Esophagus mucosa (tissue), 1 donor: ENCODE measurements at places on chromosomes 3 and 15.

DNA sequence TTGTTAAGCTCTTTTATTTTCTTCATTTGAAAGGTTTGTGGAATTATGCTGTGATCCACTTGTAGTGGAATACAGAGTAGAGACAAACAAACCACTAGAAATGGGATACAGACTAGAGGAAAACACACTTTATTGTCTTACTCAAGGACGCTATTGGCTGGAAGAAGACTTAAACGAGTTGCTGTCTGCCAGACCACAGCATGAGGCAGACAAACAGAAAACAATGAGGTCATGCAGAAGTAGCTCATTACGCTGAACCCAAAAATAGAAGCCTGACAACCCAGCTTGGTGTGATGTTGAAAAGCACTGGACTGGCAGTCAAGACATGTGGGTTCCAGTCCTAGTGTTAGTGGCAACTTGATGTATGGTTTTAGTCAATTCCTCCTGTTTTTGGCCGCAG is 62.4 kb upstream of the P3H2 start:
- ATAC-seq = peak; percentile 59

DNA sequence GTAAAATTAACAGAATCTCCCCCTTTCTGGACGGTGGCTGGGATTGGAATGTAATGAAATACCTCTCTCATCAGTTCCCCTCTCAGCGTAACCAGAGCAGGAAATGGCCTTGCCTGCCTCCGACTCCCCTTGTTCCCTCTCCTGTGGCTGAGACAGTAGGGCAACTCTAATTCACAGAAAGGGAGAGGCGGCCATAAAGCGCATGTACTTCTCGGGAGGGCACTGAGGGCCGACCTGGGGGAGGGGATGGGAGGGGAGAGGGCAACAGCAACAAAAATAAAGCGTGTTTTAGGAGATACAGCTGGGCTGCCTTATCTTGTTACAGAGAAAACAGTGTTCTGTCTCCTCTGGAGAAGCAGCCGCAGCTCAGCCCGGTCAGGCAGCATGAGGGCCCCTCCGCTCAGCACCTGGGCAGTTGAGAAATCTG is 783.3 kb upstream of the ARRDC4 start:
- ATAC-seq = no peak

GRCh38 chr15:74511583-74511982 is 29.4 kb upstream of the ARID3B start:
- ATAC-seq = no peak

DNA sequence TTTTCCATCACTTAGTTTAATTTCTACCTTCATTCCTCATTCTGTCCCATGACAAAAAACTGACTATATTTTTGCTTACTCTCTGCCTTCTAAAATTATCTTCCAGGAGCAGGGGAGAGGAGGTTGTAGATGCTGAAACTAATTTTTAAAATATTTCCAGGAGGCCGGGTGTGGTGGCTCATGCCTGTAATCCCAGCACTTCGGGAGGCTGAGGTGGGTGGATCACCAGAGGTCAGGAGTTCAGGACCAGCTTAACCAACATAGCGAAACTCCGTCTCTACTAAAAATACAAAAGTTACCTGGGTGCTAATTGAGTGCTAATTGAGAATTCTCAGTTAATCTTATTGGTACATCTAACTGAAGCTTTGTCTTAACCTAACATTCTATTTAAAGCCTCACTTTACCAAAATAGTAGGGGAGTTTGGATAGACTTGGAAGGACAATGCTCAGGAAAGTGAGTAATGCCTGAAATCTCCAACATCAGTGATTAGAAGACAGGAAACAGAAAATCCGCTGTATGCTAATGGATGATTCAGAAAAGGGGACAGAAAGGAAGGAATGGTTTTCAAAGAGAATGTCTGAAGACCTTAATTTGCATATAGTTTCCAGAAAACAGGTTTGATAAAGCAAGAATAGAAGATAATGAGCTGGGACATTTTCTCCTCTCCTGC is 336.1 kb downstream of the GBE1 start:
- ATAC-seq = no peak

DNA sequence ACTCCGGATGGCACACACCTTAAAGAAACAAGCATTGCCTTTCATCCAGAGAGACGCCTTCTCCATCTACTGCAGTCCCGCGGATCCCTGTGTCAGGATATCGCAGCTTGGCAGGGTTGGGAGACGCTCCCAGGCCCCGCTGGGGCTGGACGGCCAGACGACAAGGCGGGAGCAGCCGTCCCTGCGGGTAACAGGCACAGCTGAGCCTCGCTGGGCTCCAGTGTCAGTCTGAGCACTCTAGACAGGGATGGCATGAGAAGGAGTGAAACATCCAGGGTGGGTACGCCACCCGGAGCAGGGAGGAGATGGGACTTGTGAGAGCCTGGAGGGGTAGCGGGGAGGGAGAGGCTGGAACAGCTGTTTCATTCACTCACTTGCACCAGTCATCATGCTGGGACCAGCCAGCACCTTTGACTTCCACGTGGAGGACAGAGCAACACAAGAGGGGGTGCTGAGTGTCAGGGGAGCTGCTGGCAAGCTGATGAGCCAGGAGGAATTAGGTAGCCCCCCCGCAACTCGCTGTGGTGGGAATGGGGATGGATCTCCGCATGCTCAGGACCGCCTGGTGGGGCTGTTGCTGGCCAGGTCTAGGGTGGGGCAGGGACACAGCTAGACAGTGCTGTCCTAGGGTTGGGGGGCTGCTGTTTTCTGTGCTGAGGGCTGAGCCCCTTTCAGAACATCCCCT is 31.6 kb upstream of the SNRPA1 start:
- ATAC-seq = no peak

- ATAC-seq = no peak
Measured at GRCh38 chr3:13617981-13618380, 69.1 kb downstream of the FBLN2 start.

DNA sequence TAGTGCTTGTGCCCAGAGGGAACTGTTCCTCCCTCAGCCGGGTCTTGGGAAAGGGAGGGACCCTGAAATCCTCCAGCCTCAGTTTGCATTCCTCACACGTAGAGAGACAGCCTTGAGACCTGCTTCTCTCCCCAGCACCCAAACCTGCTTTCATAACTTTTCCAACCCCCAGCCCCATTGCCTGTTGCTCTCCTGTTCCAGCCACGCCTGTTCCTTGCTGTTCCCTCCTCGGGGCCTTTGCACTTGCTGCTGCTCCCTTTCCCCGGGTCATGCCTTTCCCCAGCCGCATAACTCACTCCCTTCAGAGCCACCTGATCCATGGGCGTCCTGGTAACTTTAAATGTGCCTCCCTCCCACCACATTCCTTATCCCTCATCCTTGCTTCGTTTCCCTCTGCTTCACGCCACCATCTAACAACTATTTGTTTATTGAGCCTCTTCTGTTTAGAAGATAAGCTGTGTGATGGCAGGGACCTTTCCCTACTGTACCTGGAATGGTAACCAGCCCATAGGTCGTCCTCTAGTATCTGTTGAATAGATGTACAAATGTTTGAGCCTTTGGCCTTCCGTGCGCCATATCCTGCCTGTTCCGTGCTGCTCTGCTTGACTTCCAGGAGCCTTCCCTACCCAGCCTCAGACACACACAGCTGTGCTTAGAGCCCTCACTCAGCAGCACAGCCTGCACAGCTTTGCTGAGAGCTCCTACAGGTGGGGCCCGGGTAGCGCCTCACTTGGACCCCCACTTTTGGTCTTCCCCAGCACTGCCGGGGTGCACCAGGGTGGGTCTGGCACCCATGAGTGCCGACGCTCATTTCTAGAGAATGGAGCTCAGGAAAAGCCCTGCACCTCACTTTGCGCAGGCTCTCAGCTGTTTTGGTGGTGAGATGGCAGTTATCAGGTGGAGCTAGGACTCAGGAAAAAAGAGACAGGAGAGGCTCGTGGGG is 60.2 kb downstream of the SCN5A start:
- ATAC-seq = no peak

DNA sequence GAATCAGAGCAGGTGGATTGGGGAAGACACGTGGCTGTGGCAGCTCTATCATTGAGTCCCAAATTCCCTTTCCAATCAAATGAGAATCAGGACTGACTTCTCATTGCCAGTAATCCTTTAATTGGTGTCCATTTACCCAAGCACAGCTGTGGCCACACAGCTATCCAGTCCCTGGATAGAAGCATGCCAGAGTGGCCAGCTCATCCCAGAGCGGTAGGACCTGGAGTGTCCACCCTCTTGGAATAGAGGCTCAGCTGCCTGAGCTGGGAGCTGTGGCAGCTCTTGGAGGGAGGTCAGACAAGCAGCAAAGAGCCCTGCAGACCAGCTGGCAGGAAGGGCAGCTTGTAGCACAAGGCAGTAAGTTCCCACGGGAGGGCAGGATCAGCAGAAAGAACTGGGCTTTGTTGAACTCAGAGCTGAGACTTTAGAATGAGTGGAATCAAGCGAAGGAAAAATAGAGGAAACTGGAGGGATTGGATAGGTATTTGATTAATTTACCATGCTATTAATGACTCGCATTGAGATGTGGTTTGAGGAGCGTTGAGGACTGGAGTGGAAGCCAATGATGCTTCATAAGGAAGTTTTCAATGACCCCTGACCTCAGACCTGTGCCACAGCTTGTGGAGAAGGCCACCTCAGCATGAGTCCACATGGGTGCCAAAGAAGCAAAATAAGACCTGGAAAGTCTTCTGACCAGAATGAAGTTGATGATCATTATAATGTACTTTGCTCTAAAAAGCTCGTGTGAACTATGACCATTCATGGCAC is 6.9 kb upstream of the ALPK3 start:
- no peak for ATAC-seq

GRCh38 chr15:95739131-95739530 is 591.4 kb upstream of the NR2F2 start:
- ATAC-seq = no peak

- ATAC-seq = no peak
Measured at GRCh38 chr3:133441867-133442270, 42.0 kb downstream of the BFSP2 start.

DNA sequence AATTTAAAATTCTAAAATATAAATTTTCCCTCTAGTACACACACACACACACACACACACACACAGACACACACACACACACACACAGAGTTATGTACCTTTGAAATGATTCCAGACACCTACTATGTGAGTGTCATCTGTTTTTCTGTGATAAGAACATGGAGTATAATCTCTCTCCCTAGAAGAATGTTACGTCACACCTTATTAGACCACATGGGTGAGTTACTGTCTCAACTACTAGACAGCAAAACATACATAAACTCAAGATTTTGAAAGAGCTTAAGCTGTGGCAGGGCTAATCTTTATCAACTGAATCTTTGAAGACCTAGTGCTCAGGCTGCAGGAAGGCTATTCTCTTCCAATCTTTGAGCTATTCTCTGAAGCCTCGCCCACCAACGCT is 385.9 kb upstream of the BCHE start:
- no peak for ATAC-seq
